ENCODE measurements at places on chromosomes 16 and 17. TPM values are rescaled to one million over a fixed set of nuclear protein-coding genes. Genes with fewer than 3 reads are reported as not detected.

GRCh38 chr17:77320485-77321256, 179.9 kb downstream of the SEC14L1 start:
- DNase-seq, result no peak

GRCh38 chr17:71488851-71489250, 632.0 kb upstream of the SOX9 start:
- no peak for DNase-seq

DNA sequence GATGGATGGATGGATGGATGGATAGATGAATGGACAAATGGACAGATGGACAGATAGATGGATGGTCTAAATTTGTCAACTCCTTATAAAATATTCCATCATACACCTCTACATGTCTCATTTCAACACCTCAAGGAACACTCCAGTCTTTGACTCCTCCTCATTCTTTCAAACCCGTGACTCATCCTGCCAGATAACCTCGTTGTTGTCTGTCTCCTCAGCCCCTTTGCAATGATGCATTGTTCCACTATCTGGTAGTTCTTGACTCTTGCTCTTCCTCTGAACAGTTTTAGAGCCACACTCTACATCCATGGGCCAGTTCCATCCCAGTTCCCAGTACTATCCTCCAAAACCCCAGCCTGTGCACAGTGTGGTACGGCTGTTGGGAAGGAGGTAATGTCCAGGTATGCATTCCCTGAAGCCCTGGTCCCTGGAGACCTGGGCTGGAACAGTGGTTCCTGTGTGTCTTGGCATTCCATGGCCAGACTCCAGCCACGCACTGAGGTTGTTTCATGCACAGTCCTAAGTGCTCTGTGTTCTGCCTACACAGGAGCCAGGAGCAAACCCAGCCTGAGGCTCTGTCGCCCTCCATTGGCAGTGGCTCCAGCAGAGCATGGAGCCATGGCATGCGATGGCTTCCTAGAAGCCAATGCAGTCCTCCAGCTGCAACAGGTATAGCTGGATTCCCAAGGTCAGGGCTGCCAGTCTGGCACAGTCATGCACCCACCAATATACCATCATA, 105.7 kb downstream of the C17orf67 start:
- no peak for DNase-seq

GRCh38 chr17:29559640-29560039, 7.2 kb downstream of the ABHD15 start:
- no peak for DNase-seq

DNA sequence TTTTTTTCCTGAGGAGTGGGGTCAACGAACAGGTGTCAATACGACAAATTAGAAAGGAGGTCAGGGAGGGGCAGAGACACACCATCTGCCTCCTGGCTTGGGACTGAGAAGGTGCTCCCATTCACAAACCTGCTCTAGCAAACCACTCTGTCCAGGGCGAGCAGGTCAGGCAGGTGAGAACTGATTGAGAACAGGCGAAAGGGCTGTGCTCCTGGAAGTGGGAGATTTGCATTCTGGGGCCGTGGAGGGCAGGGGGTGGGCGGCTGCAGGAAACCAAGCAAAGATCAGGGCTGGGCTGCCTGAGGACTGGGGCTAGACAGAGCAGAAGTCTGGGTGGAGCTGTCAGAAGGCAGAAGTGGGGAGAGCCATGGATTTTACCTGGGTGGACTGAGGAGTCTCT, 98.9 kb upstream of the NLRP1 start:
- DNase-seq, result no peak

GRCh38 chr16:24685539-24686432, 43.7 kb upstream of the TNRC6A start:
- DNase-seq, result peak; percentile 56

- no peak for DNase-seq
Measured at GRCh38 chr17:36481829-36482228, 4.7 kb upstream of the ZNHIT3 start.

DNA sequence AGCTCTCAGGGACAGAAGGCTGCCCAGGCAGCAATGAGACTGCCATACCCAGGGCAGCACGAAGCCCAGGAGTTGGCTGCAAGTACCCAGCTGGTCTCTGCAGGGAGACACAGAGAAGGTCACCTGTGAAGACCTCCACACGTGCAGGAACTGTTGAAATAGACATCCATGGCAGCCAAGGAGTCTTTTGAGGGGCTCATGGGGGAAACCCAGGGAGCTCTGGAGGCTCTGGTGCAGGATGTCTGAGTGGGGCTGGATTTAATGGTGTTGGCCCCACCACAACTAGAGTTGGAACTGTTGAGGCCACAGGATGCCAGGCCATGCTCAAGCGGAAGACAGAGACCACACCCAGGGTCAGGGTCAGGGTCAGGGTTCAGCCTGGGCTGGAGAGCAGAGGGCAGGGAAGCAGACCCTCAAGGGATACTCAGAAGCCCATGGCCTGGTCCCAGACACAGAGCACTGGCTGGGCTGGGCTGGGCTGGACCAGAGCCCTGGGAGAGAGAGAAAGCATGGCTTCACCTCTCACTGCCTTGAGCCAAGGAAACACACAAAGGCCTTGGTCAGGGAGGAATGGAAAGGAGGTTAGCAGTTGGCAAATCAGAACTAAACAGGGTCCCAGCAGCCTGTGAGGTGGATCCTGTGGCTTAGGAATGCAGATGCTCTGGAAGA, 21.4 kb downstream of the PITPNM3 start:
- no peak for DNase-seq

DNA sequence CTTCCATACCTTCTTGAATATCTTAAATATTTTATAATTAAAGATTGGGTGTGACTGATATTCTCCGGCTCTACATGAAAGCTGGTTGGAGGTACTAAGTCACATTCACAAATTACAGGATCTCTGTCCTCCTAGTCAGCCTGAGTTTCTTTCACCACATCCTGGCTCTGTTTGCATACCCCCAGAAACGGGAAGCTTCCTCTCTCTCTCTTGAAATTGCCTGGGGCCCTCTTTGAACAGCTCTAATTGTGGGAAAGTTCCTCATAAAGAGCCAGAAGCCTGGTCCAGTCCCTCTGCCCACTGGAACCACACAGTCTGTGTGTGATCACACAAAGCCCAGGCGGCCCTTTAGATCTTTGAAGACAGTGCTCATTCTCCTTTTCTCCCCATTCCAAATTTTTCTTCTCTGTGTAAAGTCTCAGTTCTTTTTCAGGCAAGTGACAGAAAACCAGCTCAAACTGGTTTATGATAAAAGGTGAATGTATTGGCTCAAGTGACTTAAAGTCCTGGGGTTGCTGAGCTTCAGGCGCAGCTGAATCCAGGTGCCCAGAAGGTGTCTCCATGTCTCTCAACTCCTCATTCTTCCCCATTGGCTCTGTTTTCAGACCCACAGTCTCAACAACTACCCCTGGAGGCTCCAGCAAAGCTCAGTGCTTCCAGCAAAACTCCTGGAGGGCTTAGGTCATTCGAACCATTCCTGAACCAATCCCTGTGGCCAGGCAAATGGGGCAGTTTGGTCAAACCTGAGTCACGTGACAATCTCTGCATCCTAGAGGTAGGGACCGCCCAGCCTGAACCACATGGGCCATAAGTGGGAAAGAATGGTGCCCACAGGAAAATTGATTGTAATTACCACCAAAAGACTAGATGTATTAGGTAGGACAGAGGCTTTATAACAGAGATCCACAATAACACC, 8.5 kb upstream of the RAI1 start:
- no peak for DNase-seq

- peak; percentile 95 for DNase-seq
Measured at GRCh38 chr17:44235583-44235936, 16.1 kb upstream of the UBTF start.

DNA sequence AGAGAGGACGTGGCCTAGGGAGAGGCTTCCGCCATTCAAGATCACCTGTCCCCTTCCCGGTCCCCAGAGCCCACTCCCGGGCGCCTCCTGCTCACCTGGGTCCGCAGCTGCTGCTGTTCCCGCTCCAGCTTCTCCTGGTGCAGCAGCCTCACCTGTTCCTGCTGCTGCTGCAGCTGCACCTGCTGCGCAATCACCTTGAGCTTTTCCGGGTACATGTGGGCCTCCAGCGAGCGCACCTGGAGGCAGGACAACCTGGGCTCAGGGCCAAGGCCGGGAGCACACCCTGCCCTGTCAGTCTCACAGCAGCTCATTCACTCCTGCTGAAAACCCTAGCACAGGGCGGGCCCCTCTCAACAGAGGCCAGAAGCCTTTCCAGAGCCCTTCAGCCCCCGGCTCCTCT, 12.5 kb downstream of the TFAP4 start:
- DNase-seq, result no peak

- no peak for DNase-seq
Measured at GRCh38 chr17:61947367-61948078, 19.7 kb upstream of the INTS2 start.

DNA sequence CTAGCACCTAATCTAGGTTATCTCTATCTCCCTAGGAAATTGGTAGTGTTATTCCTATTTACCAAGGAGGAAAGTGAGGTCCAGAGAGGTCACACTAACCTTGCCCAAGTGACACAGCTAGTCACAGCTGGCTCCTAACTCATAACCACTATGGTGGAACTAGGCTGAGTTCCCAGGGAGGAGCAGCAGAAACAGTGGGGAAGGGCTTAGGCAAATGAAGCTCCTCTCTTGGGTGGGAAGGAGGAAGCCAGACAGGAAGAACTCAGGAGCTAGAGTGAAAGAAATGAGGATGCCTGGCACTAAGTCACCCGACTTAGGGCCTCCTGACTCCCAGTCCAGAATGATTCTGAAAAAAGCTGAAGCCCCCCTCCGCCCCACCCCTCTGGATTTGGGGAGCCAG, 34.5 kb downstream of the PSME3IP1 start:
- DNase-seq, result no peak

DNA sequence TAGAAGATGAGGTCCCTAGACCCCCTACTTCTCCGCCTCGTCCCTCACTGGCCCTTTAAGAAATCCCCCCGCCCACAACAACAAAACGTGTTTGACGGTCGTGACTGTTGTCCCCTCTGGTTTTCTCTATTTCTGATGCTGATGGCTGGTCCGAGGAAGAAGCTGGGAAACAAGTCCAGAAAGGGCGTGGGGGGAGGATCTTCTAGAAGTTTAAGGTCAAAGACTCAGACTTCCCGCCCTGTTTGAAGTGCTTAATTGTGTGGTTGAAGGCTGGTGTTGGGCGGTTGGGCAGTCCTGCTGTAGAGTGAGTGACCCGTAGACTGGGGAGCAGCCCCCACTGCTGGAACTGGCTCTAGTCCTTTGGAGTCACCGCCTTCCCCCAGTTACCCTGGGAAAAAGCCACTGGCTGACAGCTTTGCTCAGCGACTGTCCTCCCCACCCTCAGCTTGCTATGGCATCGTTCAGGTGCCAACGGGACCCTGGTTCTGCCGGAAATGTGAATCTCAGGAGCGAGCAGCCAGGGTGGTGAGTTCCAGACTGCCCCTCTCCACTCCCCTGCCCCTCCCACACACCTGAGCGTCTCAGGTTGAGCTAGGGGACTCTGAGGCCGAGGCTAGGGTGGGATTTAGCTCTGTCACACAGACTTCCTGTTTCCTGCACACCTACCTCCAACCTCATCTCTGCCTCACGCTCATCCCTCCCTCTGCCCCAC, 1.6 kb downstream of the MLLT6 start:
- no peak for DNase-seq

DNA sequence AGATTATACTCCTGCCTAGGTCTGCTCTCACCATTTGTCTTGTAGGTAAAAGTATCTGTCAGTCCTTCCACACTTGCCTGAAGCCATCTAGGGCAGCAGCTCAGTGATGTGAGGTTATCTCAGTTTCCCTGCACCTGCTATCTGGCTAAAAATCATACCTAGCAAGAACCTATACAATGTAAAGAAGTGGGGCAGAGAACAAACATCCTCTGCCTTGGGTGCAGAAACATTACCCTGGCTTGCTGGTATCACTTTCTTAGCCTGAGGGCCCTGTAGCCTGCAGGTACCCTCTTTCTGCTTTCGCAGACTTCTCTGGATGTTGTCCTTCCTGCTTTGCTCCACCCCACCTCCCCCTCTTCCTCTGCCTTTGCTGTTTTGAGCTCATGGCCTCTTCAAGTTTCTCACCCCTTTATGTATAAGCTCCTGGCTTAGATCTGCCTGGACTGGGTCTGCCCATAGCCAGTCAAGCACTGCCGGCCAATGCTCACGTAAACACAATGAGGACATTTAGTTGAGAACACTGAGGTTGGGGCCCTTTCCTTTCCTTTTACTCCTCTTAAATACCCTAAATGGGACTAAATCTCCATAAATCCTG, 8.7 kb upstream of the SDK2 start:
- DNase-seq, result no peak

DNA sequence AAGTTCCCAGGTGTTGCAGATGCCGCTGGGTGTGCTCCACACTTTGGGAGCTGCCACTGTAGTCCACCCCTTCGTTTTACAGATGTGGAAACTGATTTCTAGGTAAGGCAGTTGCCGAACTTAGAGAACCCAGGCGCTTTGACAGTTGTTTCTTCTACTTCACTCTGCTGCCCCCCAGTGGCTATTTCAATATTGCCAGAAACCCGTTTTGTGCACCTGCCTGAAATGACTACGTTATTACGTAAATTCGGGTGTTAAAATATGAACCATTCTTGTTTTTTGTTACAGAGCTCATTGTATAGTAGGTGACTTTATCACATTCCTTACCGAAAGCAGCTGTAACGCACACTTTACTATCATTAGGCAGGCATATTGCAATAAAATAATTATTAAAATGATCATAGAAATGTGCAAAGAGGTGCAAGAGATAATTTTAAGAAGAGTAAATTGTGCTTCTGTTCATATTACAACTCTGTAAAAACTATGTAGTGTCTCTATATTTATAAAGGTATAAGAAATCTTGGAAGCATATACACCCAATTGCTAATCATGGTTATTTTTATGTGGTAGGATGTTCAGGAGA, 44.9 kb downstream of the OTOA start:
- peak; percentile 12 for DNase-seq

DNA sequence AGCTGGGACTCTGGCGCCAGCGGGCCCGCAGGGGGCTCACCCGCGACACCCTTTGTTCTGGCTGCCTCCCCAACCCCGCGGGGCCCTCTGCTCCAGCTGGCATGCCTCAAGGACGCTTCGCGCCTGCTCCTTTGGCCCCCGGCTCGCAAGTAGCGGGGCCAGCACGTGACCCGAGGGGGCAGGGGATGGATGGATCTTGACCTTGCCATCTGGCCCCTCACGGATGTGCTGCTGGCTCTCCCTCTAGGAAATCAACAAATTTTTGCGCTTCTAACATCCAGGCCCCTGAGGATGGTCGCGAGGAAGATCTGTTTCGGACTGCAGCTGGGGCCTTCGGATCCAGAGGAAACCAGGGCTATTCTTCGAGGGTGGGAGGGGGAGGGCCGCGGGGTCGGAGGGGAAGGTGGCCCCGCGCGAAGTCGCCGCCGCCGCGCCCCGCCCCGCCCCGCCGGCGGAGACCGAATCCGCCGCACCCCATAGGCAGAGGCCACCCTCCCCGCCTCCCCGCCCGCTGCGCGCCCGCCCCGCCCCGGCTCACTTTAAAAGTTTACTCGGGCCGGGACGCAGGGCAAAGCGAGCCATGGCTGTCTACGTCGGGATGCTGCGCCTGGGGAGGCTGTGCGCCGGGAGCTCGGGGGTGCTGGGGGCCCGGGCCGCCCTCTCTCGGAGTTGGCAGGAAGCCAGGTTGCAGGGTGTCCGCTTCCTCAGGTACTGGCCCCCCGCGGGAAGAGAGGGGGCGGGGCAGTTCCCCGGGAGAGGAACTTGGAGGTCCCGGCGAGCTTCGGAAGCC, at the start of gene ACSF2:
ACSF2 (plus strand) TSS at position 537 of the 790 bp plus-strand sequence; CDS start at position 581, 44 bp downstream.
- no peak for DNase-seq

Gene ASPSCR1
- total RNA-seq, result 19.5 TPM

Gene KRTAP9-2
- not detected for total RNA-seq
